ENCODE measurements at places on chromosomes 4 and X.

- DNase-seq = no peak
Observed at GRCh38 chr4:140839406-140839805, 83.2 kb upstream of the TBC1D9 start.

DNA sequence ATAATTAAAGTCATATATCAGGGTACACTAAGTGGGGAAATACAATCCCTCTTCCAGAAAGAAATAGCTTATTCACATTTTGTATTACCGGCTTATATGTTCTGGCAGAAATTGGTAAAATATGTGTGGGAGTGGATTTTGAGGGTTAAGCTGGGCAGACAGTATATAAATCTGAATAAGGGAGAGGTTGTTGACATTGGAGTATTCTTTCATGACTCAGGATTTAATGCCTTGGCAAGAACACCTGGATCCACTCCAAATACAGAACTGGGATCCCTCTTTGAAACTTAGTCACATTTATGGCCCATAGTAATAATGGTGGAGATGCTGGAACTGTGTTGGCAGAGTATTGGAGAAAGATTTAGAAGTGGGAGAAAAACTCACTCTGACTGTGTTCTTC, 54.3 kb upstream of the TET2 start:
- no peak for DNase-seq

DNA sequence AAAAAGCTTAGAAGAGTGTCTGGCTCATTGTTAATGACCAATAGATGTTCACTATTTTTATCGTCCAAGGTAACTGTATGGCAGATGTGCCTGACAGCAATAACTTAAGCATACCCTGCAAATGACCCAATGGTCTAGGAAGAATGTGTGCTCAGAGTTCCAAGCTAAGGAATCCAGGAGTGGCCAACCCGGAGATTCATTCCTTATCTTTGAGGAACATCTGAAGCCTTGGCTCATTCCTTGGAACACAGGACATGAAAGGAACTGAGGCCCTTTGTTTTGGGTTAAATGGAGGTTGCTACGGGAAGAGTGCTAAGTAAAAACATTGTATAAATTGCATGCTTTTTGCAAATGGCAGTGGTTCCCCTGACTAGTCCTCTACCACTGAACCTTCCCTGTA, 38.9 kb upstream of the EFNB1 start:
- no peak for DNase-seq

GRCh38 chr4:167724941-167725340, 367.4 kb upstream of the ANXA10 start:
- DNase-seq = no peak

Data from NCI-H1092 (cell line).